Stimulated activated CD8-positive, alpha-beta memory T cell treated with anti-CD3 and anti-CD28 coated beads, Interleukin-15, amount 100 ng/mL, for 24 hours (primary cell): ENCODE measurements at places on chromosomes 6 and 20.

DNA sequence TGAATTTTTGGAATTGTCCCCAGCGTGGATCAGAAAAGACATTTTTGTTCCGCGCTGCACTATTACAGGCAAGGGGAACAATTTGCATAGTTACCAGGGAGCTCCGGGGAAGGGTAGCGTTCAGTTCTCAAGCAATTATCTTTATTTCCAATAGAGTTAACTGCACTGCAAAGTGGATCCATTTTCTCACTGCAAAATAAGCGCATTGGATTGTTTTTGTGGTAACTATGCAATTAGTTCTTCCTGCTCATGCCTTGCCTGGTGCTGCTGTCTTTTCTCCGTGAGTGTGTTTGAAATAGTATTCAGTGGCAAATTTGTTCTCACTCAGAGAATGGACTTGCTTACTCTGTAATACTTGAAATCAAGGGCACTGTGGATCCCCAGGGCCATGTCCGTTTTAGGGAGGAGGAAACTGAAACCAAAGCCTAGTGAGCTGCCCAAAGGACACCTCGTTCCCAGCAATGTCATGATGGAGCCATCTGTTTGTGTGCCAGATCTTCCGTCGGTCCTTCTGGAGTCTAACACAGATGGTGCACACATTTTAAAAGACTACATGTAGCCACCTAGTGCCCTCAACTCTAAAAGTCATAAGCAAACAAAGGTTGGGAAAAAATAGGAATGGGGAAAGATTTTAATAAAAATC, 7.4 kb upstream of the PCK1 start:
- no peak for DNase-seq

GRCh38 chr6:157244175-157244574, 79.1 kb downstream of the TMEM242 start:
- DNase-seq, result no peak

GRCh38 chr6:27327023-27327738, 15.1 kb upstream of the POM121L2 start:
- no peak for DNase-seq

GRCh38 chr6:39114388-39114703, 640 bp downstream of the SAYSD1 start:
- no peak for DNase-seq

DNA sequence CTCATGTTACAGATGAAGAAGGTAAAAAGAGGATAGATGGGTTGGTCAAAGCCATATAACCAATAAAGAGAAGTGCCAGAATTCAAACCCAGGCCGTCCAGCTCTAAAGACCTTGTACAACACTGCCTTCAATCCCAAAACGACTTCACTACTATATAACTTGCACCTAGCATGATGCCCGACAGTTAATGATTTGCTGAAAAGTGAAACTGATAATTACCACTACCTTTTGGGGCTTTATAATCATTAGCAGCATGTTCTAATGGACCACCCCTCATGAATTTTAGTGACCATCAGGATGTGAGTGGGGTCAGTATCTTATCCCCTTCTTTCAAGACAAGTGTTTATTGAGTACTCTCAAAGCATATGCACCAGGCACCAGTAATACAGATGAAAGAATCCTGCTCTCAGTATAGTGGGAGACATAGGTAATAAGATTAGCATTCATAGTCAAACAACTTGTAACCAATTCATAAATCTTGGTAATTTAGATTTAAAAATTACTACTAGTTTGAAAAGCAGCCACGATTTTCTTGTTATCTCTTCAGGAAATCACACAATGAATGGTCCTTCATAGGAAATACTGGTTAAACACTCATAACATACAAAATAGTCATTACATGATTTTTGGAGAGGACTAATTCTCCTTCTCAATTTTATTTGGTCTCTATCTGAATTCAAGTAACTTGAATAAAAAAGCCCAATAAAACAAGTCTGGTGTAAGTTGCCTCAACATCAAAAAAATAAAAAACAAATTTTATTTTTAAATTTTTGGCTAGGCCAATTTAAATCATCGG, 98.0 kb downstream of the EPB41L2 start:
- no peak for DNase-seq

- DNase-seq, result no peak
Measured at GRCh38 chr6:123598011-123598410, 38.7 kb downstream of the TRDN start.

DNA sequence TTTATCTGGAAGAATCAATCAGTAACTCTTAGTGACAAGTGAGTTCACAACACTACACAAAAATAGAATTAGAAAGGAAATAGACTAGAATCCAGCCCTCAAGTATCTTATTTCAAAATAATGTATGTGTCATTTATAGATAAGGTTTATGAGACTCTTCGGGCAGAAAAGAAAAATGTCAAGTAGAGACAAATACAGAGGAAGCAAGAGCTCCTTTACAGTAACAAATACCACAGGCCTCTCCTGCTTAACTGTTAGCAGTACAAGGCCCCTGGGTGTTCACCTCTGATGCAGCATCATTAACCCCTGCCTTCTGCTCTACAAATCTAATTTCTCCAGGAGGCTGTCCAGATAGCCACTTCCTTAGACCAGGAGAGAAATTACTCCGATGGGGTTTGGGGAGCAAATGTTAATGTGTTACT, 76.7 kb downstream of the UBE3D start:
- no peak for DNase-seq

DNA sequence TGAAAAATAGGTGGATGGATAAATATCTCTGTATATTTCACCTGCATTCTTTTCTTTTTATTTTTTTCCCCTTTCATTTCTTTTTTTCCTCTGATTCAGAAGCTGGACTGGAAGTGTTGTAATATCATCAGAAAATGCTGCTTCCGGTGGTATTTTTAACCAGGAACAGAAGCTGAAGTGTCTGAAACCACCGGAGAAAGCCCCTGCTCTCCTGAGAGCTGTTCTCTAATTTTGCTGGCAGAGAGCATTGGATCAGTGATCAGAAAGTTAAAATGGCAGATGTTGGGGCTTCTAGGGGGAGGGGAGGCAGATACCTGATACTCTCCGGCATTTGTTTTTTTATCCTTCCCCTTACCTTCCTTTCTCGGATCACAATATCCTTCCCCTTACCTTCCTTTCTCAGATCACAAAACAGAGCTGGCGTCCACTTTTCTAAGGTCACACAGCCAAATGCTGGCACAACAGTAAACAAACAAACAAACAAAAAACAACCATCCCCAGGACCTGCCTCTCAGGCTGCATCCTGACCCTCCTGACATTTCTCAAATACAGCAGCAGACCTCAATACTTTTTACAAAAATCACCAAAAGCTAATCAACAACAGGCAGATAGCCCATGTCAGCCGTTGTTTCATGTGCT, 143.2 kb upstream of the ZNF217 start:
- no peak for DNase-seq

DNA sequence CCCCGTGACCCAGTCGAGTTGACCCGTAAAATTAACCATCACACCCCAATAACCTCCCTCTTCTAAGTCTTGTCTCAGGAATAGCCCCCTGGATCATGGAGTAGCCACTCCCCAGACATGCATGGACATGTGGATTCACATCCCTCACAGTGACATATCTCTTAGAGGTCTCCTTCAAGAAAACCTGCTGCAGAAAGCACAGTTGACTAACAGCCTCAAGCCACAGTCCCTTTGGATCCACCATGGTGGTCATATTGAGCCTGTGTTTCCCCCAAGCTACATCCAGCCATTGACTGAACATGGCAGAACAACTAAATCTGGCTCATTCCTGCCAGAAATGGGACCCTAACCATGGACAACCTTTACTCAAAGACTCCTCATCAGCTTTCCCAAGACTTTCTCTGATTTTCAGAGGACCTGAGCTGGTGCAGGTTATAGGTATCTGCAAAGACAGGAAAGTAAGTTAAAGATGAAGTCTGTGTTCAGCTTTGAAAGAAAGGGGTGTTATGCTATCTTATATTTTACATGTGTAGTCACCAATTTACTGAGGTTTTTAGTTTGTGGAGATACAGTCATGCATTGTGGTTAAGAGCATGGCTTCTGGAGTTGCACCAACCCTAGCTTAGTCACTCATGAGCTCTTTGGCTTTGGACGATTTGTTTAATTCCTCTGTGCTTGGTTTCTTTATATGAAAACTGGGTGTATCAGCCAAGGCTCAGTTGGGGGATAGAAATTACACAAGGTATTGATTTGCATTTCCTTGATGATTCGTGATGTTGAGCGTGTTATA, 219.1 kb downstream of the MYLK4 start:
- no peak for DNase-seq

GRCh38 chr6:35262596-35262995, 3.1 kb downstream of the ZNF76 start:
- DNase-seq, result no peak

- no peak for DNase-seq
Measured at GRCh38 chr6:168206186-168206585, 113.4 kb downstream of the DACT2 start.

- DNase-seq, result no peak
Measured at GRCh38 chr6:36797653-36798052, 41.6 kb downstream of the CPNE5 start.

GRCh38 chr6:137416376-137417109, 77.7 kb downstream of the OLIG3 start:
- DNase-seq, result no peak

- DNase-seq, result no peak
Measured at GRCh38 chr20:20580139-20580538, 132.3 kb downstream of the RALGAPA2 start.

DNA sequence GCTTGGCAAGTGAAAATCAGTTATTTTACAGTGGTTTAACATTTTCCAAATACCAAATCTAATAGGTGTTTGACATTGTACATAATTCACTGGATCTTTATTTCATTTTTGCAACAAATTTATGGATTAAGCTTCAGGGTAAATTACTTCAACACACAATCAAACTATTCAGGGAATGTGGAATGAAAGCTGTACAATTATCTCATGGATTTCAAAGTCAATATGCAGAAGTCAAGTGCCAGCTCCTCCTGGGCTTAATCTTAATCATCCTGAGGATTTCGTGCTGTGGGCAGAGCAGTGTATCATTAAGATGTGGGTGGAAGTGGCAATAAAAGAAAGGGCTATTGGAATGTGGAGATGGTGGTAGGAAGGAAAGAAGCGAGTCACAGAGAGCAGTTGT, 548.8 kb downstream of the COL12A1 start:
- no peak for DNase-seq
